ENCODE measurements at places on chromosomes 3 and 15.

DNA sequence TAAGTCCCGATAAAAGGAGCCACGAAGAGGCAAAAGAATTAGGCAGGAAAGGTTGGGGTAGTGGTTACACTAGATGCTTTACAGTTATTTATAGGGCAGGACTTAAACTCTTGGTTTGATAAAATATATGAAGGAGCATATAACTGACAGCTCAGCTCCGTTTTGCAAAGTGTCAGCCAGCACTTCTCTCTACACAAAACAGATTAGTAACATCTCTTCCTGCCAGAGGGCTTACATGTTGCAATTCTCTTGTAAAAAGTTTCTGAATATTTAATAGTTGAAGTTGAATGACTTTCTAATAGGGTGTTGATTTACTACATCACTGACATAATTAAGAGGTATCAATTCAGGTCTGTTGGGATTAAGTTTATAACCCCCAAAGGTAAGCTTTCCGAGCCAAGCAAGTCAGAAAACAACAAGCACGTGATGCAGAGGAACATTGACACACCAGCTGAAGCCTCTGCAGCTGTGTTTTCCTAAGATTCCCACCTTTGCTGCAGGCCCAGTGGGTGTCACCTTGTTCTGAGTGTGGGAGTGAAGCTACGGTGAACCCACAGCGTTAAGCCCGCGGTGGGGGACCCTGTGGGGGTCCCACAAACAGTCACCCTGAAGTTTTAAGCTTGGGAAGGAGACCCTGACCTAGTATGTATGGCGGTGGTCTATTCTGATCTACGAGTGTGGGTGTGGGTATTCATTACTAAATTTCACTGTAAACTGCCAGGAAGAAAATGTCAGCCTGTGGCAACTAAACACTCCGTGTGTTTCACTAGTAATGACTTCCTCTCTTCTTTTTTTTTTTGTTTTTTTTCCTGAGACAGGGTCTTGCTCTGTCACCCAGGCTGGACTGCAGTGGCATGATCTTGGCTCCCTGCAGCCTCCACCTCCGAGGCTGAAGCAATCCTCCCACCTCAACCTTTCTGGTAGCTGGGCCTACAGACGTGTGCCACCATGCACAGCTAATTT, 22.0 kb upstream of the ATP13A3 start:
- no peak for DNase-seq

DNA sequence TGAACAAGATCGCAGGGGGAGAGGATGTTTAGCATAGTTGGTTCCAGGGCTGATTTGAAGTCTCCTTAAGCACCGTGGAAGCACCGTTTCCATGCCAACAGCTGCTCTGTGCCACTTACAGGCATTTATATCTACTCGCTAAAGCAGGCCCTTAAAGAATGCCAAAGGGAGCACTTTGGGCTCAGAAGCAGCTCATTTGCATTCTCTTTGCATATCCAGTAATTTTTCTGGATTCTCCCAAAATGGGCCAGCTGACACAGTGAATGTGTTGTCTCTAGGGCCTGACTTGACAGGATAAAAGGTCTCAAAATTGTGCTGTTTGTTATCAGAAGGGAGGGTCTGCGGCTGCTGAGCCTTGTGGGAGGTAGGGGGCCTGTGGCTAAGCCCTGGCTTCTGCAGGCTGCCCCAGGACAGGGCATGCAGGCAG, 138.6 kb downstream of the FBLN2 start:
- DNase-seq: no peak

- DNase-seq: no peak
These were observed 3.7 kb downstream of the UBR1 start for GRCh38 chr15:43102187-43102586.

DNA sequence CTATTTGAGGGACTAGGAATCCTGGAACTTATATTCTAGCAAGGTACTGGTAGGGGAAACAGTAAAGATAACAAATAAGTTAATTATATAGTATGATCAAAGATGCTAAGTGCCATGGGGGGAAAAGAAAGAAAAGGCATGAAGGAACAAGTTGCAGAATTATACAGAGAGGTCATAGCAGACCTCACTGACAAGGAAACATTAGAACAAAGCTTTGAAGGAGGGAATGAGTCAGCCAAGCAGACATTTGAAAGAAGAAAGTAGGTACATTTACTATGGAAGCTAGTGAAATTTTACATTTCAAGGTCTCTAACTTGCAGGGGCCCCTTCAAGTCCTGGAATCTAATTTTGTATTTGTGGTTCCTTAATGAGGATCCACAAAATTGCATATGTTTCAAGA, 57.2 kb upstream of the TIPARP start:
- no peak for DNase-seq

DNA sequence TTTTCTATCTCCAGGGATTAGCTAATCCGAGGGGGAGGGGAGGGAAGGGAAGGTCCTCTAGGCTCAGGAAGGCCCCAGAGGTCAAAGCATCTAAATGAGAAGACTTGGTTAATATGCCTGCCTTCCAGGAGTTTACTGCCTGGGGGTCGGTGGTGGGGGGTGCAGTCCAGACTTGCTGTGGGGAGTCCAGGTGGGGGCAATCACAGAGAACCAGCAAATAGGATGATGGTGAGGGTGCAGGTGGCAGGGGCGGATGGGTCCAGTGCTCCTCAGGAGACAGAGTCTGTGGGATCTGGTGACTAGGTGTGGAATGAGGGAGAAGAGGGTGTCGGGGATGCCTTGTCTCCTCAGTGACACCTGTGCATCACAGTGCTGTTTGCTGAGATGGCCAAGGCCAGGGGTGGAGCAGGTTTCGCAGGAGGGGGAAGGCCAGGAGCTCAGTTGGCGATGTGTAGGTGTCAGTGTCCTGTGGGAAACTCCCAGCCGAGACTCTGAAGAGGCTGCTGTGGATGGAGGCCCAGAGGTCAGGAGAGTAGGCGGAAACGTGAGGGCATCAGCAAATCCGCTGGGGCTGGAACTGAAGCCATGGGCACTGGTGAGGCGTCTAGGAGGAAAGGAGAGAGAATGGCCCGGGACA, 8.1 kb downstream of the CFAP100 start:
- DNase-seq: no peak

- no peak for DNase-seq
These were observed 385.9 kb upstream of the DPH6 start for GRCh38 chr15:35931799-35932341.

- peak; percentile 7 for DNase-seq
These were observed 154.2 kb upstream of the TNIK start for GRCh38 chr3:171614318-171614921.

DNA sequence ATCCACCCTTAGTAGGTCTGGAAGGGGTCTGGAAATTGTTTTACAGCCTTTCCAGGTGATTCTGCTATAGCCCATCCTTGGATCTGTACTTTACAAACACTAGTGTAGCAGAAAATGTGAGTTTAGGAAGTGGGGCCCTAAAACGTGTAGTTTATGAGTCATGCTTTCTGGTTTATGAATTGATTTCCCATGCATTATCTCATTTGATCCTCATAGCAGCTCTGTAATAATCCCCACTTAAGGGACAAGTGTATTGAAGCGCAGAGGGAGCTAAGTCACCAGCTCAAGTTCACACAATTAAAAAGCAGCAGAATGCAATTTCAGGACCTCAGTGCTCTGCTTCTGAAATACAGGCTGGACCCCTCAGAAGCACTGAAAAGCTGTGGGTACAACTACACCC, 22.7 kb upstream of the STARD5 start:
- no peak for DNase-seq
